CD4-positive, CD25-positive, alpha-beta regulatory T cell (primary cell): ENCODE measurements at places on chromosomes 3 and 15. TPM values are rescaled to one million over a fixed set of nuclear protein-coding genes. Genes with fewer than 3 reads are reported as not detected.
A peak's percentile ranks its signal among the peaks of the same experiment; 100 is the strongest.

DNA sequence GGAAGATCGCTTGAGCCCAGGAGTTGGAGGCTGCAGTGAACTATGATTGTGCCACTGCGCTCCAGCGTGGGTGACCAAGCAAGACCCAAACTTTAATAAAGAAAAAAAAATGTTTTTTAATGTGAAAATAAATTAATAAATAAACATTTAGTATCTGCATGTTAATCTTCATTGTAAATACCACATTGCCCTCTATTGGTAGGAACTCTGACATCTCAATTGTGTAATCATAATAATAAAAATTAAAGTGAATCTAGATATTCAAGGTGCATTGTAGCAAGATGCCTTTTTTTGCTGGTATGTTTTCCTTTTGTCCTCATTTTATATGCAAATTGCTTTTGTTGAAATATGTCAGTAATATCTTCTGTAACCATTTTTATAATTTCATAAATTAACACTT, 95.0 kb upstream of the LIMD1 start:
- DNase-seq = peak; percentile 15
- H3K4me1 ChIP-seq = no peaks in the 10 kb centered on the region
- no peak overlapping the region for H3K4me3 ChIP-seq
- H3K36me3 ChIP-seq = peaks cover 33% of the 10 kb centered on the region
- H3K27me3 ChIP-seq = no peaks in the 10 kb centered on the region

DNA sequence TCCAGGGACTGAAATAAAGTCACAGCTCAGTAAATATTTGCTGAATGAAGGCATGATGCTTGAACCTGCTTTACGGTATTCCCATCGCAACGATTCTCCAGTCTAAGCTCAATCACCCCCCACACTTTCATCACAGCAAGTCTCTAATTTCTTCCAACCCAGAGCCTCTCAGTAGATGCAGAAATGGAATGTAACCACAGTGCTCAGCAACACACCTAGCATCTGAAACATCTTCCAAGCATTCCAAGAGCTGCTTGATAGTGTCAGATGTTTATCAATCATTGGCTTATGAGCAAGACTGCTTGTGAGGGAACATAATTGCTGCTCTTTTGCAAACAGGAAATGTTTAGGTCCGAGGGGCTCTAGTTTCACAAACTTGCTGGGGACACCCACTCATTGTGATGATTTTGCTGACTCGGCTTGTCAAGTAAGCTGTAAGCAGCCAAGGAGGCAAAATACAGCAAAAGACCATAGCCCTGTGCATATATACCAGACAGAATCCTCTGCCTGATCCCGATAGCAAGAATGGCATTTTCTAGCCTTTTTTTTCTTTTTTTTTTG, 751.2 kb downstream of the NR2F2 start:
- no peak overlapping the region for H3K4me3 ChIP-seq
- no peak overlapping the region for H3K27ac ChIP-seq
- no peaks in the 10 kb centered on the region for H3K36me3 ChIP-seq
- no peaks in the 10 kb centered on the region for H3K4me1 ChIP-seq
- H3K27me3 ChIP-seq = no peaks in the 10 kb centered on the region

DNA sequence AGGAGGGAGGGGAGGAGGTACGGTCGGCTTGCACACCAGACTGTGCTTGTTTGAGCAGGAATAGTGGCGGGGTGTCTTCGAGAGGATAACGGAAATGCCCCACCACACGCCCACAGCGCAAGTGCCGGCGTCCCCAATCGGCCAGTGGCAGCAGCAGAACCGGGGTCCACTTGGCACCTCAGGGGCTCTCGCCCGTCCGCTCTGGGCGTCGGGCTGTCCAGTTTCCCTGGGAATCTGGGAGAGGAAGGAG, 53.7 kb downstream of the CCDC54 start:
- peaks cover 23% of the 10 kb centered on the region for H3K4me1 ChIP-seq
- H3K36me3 ChIP-seq = no peaks in the 10 kb centered on the region
- peak overlapping the region; percentile 61 for H3K4me3 ChIP-seq
- peak; percentile 60 for DNase-seq

DNA sequence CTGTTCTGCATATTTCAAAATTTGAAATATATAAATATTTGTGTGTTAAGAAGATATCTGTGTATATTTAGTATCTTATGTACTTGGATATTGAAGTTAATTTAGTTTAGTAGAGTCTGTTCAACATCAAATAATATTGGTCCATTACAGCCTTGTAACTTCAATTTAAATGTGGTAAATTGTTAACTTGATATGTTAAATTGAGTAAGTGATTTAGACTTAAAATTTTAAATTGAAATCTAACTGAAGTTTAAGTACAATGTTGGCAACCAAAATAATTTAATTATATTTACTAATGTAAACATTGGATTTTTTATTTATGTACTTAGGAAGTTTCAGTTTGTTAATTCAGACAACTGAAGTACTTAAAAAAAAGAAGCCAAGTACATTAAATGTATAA, 343.9 kb upstream of the DNAJC19 start:
- H3K27ac ChIP-seq = no peak overlapping the region
- no peak overlapping the region for H3K4me3 ChIP-seq
- H3K4me1 ChIP-seq = no peaks in the 10 kb centered on the region

DNA sequence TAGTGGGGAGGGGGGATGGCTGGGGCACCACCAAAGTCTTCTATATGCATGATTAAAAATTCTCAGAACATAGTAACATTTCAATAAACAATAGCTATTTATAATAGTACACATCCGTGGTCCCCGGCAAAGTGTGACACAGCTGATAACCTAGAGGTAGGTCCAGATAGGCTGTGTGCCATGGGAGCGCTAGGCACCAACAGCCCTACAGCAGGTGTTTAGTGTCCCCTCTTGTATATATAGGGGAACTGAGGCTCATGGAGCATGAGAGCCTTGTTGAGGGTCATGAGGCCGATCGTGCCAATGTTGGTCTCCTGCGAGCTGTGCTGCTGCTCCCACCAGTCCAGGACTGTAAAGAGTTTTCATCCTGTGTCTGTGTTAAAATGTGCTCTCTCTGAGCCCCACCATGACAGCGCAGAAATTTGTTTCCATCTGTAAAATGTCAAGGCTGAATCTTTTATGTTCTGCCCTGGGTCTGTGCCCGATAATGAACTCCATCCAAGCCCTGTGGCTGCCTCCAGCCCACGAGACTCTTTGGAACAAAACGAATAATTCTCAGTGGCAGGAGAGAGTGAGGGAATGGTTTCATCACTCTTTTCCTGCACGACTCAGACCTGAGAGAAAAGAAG, 14.5 kb downstream of the TMEM158 start:
- no peaks in the 10 kb centered on the region for H3K36me3 ChIP-seq
- no peak for DNase-seq
- H3K4me3 ChIP-seq = no peak overlapping the region
- peaks cover 2% of the 10 kb centered on the region for H3K27me3 ChIP-seq
- peaks cover 15% of the 10 kb centered on the region for H3K4me1 ChIP-seq

LMCD1 gene
- total RNA-seq = 5.6 TPM

CLDN11 gene
- total RNA-seq = not detected

CILP gene
- 0.52 TPM for total RNA-seq

STXBP5L gene
- not detected for total RNA-seq

MNS1 gene
- total RNA-seq = not detected
